Adrenal gland (tissue), 19 donors: ENCODE measurements at places on chromosomes 12 and 14. TPM values are rescaled to one million over a fixed set of nuclear protein-coding genes. Genes with fewer than 3 reads are reported as not detected.

Gene DHH
- total RNA-seq, result 0.72 TPM

Gene RBP5
- 9.0 TPM for total RNA-seq

Gene KLRK1
- total RNA-seq, result not detected

Gene C12orf42
- not detected for total RNA-seq

Gene PABPN1
- 79.3 TPM for total RNA-seq

Gene FIGNL2
- total RNA-seq, result 0.28 TPM

Gene RILPL1
- total RNA-seq, result 12.9 TPM

Gene KRT82
- total RNA-seq, result not detected

Gene DLST
- total RNA-seq, result 130 TPM

Gene INHBC
- total RNA-seq, result not detected

Gene OR6C2
- total RNA-seq, result not detected

Gene ESR2
- 34.5 TPM for total RNA-seq
